ENCODE measurements at places on chromosomes 16 and 17.

DNA sequence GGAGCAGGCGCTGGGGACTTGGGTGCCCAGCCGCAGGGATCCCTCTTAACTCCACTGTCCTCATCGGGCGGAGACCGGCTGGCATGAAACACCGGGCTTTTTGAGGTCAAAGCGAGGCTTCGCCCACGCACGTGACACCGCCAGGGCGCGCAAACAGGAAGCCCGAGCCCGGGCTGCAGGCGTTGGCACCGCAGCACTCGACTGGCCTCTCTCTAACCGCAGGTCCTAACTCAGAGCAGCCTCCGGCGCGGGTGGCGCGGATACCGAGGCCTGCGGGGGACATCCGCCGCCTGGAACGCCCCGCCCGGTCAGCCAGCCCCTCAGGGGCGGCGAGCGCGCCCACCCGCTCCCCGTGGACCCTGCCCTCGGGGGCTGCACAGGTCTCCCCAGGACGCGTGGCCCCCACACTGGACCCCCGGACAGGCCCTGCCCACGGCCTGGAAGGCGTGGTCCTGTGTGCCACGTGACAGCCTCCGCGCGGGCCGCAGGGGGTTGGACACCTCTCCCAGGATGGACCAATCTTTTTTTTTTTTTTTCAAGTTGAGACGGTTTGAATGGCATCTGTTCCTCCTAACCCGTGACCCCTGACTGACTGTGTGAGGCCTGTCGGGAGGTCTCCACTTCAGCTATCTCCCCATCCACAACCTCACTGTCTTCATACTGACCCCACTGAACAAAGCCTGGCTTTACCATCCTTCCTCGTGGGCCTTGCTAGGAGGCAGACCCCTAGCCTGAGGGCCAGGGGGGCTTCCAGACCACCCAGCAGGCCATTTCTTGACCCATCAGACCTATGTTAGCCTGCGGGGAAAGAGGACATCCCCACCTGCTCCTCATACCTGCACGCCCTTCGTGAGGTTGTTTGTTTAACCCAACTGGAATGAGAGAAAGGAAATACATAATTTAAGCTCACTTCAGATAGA is 8.4 kb upstream of the SLC47A2 start:
- peak; percentile 35 for DNase-seq

- DNase-seq = no peak
These were observed 19.0 kb downstream of the SLC7A6 start for GRCh38 chr16:68283346-68283745.

- DNase-seq = no peak
These were observed 23.6 kb downstream of the SCPEP1 start for GRCh38 chr17:57001541-57001940.

DNA sequence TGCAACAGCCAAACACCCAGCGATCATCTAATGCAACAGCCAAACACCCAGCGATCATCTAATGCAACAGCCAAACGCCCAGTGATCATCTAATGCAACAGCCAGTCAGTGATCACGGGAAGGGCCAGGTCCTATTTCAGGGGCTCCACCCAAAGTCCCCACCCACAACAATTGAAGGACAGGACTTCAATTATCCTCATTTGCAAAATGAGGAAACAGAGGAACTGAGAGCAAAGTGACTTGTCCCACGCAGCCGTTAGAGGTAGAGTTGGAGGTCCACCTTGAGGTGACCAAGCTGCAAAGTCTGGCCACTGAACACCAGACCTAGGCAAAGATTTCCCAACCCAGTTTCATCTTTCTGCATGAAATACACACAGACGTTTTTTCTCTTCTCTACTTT is 3.7 kb downstream of the ZG16B start:
- DNase-seq = no peak

- peak; percentile 58 for DNase-seq
These were observed 21.6 kb upstream of the EVPL start for GRCh38 chr17:76048711-76049110.

- no peak for DNase-seq
These were observed 12.9 kb downstream of the ZNRF1 start for GRCh38 chr16:75011634-75012307.

DNA sequence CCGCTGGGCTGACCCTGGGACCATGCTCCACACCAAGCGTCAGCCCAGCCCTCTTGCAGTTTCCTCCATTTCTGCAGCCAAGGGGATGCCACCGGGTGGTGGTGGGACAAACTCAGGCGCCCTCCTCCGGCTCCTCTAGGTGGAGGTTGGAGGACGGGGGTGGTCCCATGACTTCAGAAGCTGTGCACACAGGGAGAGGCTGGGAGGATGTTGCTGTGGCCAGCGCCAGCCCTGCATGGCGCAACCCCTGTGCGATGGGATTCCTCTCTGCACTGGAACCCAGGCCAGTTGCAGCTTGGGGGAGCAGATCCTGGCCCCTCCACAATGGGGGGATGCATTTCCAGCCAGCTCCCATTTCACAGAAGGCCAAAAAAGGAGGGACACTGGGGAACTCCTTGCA is 246.5 kb downstream of the C16orf95 start:
- no peak for DNase-seq

DNA sequence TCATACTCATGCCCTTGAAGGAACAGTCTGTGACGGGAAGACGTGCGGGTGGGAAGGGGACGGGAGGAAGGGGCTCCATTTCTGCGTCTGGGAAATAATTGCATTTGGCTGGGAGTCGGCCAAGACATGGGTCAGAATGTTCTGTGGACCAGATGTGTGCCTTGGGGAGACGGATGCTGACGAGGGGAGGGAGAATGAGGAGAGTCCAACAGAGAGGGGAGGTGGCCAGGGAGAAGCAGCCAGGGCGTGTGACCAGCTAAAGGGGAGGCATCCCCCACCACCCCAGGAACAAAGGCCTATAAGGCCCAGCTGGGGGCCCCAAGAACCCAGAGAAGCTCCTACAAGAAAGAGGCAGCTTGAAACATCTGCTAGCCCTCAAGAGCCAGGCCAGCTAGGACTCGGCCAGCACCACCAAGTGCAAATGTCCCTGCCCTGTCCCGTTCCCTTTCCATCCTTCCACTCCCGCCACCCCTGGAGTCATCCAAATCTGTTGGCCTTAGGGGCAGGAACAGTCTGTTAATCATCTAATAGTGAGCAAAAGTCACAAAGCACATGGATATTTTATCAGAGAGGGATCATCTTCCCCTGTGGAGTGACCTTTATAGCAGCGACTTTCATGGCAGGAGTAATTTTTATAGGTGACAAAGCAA is 42.5 kb upstream of the BCO1 start:
- no peak for DNase-seq

- no peak for DNase-seq
These were observed 158.6 kb downstream of the C16orf78 start for GRCh38 chr16:49531931-49532840.

GRCh38 chr17:60087882-60088669 is 9.4 kb upstream of the HEATR6 start:
- no peak for DNase-seq

DNA sequence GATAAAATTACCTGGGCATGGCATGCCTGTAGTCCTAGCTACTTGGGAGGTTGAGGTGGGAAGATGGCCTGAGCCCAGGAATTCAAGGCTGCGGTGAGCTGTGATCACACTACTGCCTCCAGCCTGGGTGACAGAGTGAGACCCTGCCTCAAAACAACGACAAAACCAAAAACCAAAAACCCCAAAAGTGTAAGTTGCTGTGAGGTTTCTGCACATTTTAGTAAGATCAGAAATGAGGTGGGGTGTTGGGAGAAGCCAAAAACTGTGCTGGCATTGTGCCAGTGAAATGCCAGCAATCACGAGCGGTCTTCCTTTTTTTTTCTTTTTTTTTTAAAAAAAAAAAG is 114.6 kb downstream of the PITPNC1 start:
- DNase-seq = no peak

GRCh38 chr17:45387739-45388138 is 44.9 kb downstream of the ARHGAP27 start:
- DNase-seq = no peak

GRCh38 chr17:6853764-6854442 is 22.4 kb upstream of the TEKT1 start:
- no peak for DNase-seq

DNA sequence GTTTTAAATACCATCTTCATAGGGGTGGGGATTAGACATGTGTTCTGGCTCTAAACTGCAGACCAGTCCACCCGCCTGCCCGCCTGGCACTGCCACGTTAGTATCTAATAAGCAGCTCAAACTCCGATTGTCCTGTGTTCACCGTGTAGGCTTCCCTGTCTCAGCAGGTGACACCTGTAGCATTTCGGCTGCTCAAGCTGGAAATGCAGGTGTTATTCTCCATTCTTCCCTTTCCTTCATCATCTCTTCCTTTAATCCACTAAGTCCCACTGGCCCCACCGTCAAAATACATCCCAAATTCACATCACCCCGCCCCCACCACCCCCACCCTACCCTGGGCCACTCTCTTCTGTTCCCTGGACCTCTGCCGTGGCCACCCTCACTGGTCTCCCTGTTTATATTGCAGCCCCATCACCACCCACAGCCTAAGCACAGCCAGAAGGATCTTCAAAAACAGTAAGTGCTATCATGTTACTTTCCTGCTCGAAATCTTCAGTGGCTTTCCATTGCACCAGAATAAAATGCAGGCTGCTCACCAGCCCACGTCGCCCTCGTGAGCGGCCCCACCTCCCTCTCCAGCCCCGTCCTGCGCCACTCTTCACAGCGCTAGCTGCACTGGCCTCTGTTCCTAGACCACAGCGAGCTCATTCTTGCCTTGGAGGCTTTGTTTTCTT is 65.1 kb downstream of the RTN4RL1 start:
- DNase-seq = no peak

DNA sequence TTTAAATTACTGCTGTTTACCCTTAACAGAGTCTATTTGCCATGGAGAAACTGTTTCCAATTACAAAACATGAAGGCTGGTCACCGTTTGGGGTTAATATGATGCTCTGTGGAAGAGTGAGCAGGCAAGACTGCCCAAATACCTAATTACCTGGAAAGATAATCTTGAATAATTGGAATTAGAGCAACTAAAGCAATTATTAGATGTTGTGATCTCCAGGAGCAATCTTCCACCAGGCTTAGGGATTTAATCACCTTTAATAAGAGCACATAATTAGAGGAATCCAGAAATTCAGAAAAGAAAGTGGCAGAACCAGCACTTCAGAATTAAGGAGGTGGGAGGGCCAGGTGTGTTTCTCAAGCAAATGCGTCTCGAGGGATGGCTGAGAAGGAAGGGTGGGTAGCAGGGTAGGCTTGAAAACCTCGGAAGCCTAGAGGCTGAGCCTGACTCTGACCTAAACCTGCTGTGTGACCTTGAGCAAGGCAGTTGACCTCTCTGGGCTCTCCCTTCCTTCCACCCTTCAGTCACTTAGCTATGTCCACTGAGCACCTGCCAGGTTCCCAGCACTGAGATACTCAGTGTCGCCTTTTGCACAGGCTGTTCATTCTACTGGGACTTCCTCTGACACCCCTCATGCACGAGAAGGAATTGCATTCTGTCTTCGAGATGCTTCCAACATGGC is 113.2 kb downstream of the GSG1L start:
- DNase-seq = no peak

GRCh38 chr17:33436321-33436720 is 143.2 kb upstream of the ASIC2 start:
- no peak for DNase-seq

DNA sequence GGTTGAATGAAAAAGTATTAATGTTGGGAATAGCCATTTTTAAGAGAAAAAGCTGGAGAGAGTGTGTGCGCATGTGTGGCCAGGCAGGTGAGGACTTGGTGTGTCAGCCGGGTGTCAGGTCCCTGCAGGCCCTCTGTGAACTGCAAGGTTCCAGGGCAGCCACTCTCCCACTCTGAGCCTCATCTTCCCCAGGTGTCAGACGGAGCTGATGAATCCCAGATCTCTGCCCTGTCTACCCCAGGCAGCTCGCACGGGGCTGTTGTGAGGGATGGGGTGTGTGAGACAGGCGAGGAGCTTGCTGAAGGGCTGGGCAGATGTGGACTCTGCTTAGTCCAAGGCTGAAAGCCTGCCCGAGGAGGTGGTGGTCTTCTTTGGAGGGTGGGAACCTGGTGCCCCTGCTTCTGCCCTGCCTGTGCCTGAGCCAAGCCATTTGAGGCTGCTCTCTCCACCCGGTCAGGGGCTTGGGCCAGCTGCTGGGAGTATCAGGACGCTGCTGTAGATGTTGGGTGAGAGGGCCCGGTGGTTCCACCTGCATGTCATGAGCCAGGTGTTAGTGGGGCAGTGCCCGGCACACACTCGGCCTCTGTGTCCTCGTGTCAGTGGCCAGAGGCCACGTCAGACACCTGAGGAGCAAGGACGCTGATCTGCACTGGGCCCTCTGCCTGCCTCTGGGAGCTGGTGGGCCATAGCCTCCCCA is 122.4 kb downstream of the RAB11FIP4 start:
- DNase-seq = no peak

DNA sequence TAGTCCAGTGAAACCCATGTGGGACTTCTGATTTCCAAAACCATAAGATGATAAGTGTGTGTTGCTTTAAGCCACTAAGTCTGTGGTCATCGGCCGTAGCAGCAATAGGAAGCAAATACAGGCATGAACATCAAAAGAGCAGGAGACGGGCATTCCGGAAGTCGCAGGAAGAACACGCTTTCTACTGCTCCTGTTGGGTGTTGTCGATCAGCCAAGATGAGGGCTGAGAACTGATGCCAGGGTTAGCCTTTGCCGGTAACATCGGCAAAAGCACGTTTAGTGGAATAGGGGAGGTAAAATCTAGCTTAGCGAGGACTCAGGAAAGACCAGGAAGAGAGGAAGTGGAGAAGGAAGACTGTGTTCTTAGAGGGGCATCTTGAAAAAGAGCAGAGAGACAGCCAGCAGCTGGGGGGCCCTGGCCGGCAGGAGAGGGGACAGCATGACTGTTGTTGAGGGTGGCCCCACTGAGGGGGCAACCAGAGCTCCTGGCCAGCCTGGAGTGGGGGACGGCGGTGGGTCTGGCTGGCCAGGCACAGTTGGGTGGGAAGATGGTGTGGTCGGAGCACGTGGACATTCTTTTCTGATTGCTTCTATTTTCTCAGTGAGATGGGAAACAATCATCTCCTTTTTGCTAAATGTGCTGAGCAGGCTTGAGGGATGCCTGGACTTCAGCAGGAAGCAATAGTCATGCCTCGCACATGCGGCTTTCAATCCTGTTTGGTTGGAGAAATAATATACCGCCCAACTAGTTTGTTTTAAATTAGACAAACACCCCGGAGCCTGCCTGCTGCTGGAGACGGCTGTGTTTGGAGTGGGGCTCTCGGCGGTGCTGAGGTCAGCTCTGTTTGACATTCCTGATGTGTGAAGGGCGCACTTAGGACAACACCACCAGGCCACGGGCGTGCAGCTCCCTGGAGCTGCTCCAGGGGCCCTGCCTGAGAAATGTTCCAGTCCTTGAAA is 109.9 kb downstream of the METRNL start:
- DNase-seq = no peak
